Karpas-422 (cell line): ENCODE measurements at places on chromosomes 12 and 14. TPM values are rescaled to one million over a fixed set of nuclear protein-coding genes. Genes with fewer than 3 reads are reported as not detected.

The NFE2 gene
- total RNA-seq = not detected in 2 replicates

DNA sequence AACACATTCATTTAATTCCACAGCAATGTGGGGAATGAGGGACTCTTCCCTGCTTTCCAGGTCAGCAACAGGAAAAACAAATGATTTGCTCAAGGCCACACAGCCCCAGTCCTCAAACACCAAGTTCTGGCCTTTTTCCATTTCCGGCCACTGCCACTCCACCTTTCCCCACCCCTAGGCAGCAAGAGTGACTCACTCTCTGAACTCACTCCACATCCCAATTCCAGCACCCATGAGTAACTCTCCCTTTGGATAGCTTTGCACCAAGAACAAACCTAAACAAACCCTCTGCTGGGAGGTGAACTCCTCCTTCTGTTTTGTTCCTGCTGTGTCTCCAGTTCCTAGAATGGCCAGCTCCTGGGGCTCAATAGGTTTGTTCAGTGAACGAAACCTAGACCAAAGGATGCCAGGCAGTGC is 30.4 kb upstream of the PLEKHG6 start:
- no peak for DNase-seq

GRCh38 chr14:92425101-92425500 is 88.5 kb upstream of the RIN3 start:
- no peak for DNase-seq

- no peak for DNase-seq
Observed at GRCh38 chr14:70660967-70661893, 19.5 kb downstream of the TTC9 start.

- no peak for DNase-seq
Observed at GRCh38 chr14:31106768-31107167, 80.6 kb upstream of the STRN3 start.

GRCh38 chr12:55718624-55719275 is 1.4 kb upstream of the RDH5 start:
- DNase-seq = no peak
